CD4-positive, CD25-positive, alpha-beta regulatory T cell (primary cell): ENCODE measurements at places on chromosomes 11 and 22. TPM values are rescaled to one million over a fixed set of nuclear protein-coding genes. Genes with fewer than 3 reads are reported as not detected.

- DNase-seq = no peak
These were observed at the start of gene VSTM5 for GRCh38 chr11:93850594-93851018. Gene VSTM5, minus strand, starts transcription at chr11:93850618. Its CDS starts 116 bp downstream, at chr11:93850502.

- DNase-seq = no peak
These were observed 265.7 kb downstream of the OR4C45 start for GRCh38 chr11:50298182-50298988.

- DNase-seq = no peak
These were observed 50.9 kb upstream of the CDON start for GRCh38 chr11:126113515-126113957.

GRCh38 chr22:18067121-18067520 lies 10.7 kb upstream of the PEX26 start:
- no peak for DNase-seq

GRCh38 chr11:102680945-102681344 lies 24.6 kb downstream of the MMP27 start:
- no peak for DNase-seq

DNA sequence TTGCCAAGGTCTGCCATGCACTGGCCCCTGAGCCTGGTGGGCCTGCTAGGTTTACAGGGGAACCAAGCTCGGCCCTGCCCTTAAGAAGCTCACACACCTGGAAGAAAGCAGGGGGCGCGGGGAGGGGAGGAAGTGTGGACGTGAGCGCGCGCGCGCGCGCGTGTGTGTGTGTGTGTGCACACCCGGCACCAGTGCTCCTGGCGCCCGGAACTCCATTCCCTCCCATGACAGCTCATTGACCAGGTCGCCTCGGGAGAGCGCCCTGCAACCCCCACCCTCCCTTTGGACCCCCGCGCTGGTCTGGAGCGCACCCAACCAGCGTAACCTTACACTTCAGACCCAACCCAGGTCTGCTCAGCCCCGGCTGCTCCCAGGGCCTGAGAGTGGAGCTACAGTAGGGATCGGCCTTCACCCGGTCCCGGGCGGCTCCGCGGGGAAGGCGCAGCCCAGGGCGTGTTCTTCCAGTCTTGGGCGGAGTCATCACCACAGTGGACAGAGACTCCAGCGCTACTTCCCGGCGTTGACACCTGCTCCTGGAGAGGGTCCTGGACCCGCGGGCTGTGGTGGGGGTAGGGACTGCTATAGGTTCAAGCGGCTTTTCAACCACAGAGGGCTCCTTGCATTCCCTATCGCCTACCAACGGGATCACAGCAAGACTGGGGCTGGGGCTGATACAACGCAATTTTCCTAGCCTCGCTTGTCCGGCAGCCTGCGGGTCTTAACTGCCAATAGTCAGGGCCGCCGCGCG lies 1.5 kb downstream of the GALNT18 start:
- DNase-seq = no peak

DNA sequence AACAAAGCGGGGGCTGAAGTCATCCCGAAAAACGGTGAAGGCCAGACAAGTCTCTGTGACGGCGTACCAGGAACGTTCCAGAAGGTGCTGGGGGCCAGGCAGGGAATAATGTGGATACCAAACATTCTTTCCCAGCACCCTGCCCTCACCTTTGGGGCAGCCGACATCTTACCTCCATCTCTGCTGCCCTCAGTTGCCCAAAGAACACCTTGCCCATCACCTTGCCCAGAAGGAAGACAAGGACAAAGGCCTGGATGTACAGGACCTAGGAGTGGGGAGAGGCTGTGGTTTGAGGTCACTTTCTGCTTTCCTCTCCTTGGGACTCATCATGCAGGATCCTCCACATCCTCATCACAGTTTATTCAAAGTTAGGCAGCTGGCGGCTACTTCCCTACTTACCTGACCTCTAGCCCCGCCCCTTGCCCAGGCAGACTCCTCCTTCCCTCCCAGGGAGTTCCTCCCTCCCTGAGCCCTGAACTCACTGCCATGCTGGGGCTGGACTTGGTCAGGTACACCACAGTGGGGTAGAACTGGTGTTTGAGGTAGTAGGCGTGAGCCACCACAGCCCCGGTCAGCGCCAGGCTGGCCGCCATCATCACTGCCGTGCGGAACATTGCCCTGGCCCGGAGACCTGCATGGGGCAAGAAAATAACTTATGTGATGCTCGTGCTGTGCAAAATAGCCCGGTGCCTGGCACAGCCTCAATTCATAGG lies 1.2 kb downstream of the SYVN1 start:
- DNase-seq = peak; percentile 68

- no peak for DNase-seq
These were observed 2.3 kb downstream of the DGCR2 start for GRCh38 chr22:19119949-19120348.

DNA sequence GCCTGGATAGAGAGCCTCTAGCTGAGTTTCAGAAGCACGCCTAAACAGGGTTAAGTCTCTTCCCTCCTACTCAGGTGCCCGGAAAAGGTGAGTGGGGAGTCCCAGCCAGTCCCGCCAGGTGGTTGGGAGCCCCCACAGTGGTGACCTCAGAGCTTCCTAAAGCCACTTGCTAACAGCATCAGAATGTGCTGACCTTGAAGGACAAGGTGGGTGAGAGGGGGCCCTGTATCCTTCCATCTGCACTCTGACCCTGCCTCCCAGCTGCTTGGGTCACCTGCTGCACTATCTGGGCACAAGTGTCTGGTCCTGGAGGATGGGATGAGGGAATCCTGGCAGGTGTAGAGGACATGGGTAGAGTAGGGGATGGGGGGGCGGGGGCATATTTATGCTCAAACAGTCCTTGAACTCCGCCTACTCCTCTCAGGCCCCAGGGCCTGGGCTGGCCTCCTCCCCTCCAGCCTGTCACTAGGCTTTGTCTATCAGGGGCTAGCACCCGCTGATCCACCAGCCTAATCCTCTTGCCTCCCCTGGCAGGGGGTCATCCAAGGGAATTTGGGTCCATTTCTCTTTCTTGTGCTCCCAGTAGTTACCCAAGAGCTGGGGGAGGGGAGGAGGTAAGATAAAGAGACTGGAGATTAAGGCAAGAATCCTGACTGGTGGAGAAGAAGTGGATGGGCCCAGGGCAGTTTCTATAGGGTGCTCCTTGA lies 3.4 kb downstream of the USP2 start:
- no peak for DNase-seq

- DNase-seq = no peak
These were observed 2.1 kb downstream of the INCENP start for GRCh38 chr11:62125881-62126280.

DNA sequence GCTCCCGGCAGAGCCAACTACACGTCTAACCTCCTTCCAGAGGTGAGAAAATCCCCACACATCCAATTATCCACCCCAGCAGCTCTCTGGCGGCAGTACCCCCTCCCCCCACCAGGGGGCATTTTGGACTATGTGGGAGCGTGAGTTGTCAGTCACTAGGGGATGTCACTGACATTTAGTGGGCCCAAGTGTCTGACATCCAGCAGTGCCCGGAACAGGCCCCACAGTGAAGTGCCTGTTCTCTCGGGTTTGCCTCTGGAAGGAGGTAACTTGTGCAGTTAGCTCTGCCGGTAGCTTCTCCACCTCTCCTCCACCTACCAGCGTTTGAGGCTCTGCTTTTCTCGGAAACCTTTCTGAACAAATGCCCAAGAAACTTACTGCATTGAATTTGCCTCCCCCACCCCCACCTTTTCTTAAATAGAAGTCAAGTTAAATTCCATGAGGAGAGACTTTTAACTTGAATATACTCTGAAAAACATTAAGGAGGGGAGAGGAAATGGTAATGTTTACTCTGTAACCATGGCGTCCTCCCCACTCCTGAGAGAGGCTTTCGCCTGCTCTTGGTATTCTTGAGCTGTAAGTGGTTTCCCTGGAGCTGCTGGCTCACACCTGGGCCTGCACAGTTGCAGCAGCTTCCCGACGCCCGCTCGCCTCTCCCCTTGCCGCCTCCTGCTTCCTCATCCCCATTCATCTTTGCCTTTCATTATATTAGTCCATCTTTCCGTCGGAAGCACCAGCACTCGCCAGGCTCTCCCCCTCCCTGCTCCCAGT lies 112.8 kb downstream of the WNT7B start:
- DNase-seq = peak; percentile 35

GRCh38 chr22:46078241-46079092 lies 71.9 kb upstream of the PPARA start:
- DNase-seq = no peak

DNA sequence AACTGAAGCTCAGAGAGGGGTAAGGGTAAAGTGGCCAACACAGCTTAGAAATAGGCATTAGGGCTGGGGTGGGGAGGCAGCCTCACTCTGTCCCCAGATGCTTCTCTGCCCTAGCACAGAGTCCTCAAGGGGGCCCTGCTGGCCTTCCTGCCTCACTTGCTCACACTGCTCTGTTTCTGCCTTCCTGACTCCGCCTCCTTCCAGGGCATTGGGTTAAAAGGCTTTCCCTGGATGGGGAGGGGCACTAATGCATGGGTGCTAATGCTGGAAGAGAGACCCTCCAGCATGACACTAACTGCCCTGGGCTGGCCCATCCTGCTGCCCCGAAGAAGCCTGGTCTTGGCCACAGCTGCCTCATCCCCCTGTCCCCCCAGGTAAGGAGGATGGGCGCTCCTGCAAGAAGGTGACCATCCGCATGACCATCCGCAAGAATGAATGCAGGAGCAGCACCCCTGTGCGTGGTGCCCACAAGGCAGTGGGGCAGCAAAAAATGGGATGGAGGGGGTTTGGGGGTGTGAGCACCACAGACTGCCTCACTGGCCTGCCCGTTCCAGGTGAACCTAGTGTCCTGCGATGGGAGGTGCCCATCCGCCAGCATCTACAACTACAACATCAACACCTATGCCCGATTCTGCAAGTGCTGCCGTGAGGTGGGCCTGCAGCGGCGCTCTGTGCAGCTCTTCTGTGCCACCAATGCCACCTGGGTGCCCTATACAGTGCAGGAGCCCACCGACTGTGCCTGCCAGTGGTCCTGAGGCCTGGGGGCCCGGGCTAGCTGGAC lies 74.0 kb upstream of the MYOD1 start:
- DNase-seq = no peak

DNA sequence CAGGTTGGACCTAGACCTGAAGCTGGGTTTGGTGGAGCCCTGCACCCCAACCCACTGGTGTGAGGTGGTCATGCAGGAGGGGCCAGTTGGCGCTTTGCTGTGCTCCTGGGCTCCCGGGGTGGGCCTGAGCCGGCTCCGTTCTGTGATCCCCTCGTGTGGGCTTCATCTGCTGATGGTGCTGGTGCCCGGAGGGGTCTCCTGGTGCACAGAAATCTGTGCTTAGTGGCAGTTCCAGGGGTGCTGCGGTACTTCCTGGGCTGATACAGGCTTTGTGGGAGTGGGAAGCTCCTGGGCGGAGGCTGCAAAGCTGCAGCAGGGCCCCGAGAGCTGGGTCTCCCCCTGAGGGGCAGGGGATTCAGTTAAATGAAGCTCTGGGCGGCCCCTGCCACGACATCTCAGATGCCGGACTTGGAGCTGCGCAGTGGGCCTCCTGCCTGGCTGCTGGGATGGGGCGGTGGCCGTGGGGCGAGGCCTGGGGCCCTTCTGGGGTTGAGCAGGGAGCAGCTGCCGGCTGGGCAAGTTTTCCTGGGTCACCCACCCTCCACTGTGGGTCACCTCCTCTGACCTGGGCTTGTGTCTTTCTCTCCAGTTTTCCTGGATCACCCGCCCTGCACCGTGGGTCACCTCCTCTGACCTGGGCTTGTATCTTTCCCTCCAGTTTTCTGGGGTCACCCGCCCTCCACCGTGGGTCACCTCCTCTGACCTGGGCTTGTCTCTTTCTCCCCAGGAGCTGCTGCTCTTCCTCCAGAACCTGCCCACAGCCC lies 410.5 kb downstream of the TBC1D22A start:
- DNase-seq = no peak

DNA sequence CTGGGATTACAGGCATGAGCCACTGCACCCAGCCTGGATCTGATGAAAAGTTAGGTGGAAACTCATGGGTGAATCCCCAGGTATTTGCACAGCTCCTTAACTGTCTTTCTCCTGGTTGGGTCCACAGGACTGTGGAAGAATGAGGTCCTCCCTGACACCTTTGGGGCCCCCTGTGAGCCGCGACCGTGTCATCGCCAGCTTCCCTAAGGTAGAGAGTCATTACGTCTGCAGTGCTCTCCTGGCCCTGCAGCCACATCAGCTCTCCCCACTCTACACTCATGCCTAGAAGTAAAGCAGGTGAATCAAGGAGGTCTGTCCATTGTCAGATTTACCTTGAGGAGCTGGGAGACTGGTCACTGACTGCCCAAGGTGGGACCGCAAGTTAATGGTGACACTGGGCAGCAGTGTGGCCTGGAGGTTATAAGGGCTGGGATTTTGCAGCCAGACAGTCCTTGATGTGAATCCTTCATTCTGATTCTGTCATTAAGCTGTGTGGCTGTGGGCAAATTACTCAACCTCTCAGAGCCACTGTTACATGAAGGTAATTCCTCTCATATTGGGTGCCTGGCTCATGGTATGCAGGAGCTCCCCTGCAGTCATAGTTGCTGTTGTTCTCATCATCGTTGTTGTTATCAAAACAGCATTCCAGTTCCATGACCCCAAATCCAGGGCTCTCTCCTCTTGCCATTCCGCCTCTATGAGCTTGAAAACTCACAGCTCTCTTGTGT lies 1.4 kb downstream of the RAB36 start:
- no peak for DNase-seq

DNA sequence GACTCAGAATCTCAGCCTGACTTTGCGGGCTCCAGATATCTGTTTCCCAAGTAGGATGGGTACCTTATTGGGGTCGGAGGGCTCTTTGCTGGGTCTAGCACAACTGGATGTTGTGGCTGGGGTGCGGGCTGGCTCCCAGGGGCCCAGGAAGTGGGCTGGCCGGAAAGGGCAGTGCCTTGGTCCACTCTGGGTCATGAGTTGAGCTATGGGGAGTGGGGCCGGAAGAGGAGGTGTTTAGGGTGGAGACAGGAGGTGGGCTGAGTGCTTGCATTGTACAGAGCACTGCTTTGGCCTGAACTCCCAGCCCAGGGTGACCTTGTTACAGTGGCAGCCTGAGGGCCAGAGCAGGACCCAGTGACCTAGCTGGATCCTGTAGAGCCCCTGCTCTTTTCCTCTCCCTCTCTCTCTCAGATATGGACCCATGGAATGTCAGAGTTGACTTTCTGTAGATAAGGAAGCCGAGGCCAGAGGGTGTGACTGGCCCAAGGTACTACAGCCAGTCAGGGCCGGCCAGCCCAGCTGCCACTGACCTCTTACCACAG lies 13.2 kb downstream of the PHLDB1 start:
- no peak for DNase-seq

- no peak for DNase-seq
These were observed 8.8 kb downstream of the FOXR1 start for GRCh38 chr11:118980191-118980881.

Gene TREH
- not detected for total RNA-seq

Gene CWC15
- 94.1 TPM for total RNA-seq

Gene KMT5B
- total RNA-seq = 43.1 TPM

Gene OR51B5
- total RNA-seq = not detected

Gene VPS26B
- total RNA-seq = 65.1 TPM

Gene KCNJ5
- not detected for total RNA-seq

Gene KRTAP5-2
- total RNA-seq = 0.35 TPM

Gene RFPL2
- 1.5 TPM for total RNA-seq

Gene C11orf86
- total RNA-seq = not detected

Gene MMP8
- not detected for total RNA-seq

Gene WBP2NL
- 2.9 TPM for total RNA-seq

Gene GSTT2
- total RNA-seq = not detected
